Fibroblast of the aortic adventitia (primary cell): ENCODE measurements at places on chromosomes 5 and 9. TPM values are rescaled to one million over a fixed set of nuclear protein-coding genes. Genes with fewer than 3 reads are reported as not detected.

GRCh38 chr9:20835377-20836286 lies 151.6 kb downstream of the FOCAD start:
- DNase-seq = no peak

DNA sequence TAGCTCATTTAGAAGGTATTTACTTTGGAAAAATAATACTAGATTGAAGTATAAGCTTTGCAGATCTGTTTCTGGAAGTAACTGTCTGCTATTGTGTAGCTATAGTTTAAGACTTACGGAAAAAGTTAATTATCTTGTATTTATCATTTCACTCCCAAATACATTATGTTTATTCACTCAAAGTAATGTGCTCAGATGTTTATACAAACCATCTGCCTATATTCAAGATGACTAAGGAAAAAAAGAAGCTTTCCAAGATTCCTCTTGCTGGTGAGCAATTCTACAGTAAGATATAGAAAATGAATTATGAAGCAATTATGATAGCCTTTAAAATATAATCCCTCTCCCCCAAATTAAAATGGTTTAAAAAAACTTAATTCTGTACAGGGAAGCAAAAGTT lies 137.9 kb downstream of the KIAA0825 start:
- no peak for DNase-seq

The LCN2 gene
- total RNA-seq = not detected in 2 replicates

DNA sequence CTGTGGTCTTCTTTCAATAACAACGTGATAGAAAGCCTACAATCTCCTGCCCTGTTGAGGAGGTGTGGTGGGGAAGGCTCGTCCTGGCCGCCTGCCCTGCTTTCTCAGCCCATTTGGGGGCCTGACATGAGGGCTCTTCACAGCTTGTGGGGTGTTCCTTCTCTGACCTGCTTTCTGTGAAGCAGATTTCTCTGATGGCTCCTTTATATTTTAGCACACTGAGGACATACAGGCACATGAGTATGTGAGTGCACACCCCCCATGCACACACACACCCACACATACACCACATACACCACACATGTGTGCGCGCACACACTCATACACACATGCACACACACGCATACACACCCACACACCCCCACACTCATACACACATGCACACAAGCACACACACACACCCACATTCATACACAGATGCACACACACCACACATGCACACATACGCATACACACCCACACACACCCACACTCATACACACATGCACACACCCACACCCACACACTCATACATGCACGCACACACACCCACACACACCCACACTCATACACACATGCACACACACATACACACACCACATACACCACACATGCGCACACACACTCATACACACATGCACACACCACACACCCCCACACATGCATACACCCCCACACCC lies 117.5 kb downstream of the COL5A1 start:
- peak; percentile 36 for DNase-seq

The PRR16 gene
- 4.4 and 22.1 TPM in 2 replicates for total RNA-seq

The RABGAP1 gene
- 38.7 and 50.3 TPM in 2 replicates for total RNA-seq

DNA sequence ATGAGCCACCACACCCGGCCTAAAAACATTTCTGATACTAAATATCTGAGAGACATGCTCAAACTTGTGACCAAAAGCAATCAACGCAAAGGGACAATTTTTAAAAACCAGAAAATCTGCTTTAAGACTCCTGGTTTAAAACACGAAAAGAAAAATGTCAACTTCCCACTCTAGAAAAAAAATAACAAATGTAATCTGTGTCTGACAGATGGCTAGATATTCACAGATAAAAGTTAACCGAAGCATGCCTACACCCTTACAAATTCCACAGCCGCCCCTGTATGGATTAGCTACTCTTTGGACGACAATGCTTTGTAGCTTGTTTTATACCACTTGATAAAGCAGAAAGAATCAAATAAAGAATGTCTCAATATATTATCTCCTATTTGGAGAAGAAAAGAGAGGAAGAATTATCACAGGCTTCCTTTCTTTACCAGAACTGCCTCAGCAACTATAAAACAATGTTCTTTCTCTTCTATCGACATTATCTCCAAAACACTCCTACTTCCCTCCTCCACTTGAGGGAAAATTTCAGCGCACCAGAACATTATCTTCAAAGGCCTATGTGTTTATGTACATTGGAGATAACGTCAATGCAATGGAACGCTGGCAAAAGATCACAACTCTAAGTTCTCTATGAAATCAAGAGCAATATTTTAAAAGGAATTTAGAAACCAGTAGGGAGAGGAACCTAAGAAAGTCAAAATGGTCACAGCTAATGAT lies 26.2 kb downstream of the CEMIP2 start:
- DNase-seq = peak; percentile 82

DNA sequence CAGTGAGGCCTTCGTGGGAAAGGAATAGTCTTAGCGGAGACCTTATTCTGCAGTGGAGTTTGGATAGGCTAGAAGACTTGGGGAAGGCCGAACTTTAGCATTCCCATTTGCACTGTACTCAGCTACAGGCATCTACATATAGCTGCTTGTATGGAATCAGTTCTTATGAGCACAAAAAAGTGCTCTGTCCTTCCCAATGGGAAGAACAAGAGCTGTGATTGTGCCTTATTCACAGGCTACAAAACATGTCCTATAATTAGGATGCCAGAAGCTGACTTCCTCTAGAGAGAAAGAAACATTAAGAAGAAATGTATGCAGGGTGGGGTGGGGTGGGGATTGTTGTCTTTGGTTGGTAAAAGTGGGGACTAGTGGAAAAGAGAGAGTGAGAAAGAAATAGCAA lies 154.7 kb downstream of the ATP10B start:
- DNase-seq = no peak

- no peak for DNase-seq
Observed at GRCh38 chr5:180387798-180388197, 34.7 kb upstream of the GFPT2 start.

DNA sequence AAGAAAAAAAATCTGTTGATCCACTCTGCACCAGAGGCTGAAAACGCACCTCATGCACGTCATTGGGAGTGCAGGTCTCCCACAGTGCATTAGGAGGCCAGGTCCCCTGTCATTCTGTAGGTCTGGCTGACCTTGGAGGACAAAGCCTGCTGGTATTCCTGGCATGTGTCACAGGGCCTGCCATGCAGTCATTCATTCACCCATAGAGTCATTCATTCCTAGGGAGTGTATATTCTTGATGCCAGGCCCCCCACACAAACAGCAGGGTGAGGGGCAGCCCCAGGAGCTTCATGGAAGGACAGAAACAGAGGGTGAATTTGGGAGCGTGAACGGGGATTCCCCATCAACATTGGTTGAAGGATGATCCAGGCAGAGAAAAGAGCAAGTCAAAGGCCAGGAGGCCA lies 2.2 kb downstream of the GBGT1 start:
- no peak for DNase-seq

The HMGCR gene
- 49.3 and 68.7 TPM in 2 replicates for total RNA-seq

The PAEP gene
- total RNA-seq = not detected in 2 replicates

DNA sequence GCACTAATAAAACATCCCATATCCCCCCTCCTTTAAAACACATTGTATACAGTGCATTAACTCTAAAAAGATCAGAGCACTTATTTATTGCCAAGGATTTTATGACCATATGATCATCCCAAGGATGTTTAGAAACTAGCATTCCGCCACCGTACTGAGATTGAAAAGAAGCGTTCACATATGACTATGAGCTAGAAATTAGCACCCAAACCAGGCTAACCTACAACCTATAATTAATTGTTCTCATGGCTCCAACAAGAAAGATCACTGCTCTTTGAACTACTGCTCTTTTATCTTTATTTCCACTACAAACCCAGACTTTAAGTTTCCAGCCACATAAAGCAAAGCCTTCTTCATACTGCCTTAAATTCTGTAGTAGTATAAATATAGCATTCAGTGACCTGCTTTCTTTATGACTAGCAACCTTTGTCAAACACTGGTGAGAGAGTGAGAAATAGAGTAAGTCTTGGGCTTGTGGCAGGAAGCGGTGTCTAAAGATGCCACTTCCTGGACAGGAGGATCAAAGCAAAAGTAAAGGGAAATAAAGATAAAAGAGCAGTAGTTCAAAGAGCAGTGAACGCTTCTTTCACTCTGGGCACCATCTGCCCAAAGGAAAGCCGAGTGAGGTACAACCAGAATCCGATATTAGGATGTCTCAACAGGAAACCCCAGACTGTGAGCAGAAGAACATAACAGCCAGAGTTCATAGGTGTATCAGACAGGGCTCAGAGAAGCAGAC lies 151.1 kb upstream of the ERCC6L2 start:
- DNase-seq = no peak

GRCh38 chr5:17365811-17366138 lies 132.3 kb upstream of the TAF11L2 start:
- DNase-seq = no peak

The NFIL3 gene
- 18.8 and 21.4 TPM in 2 replicates for total RNA-seq

GRCh38 chr5:144698484-144698883 lies 527.8 kb downstream of the KCTD16 start:
- peak; percentile 19 for DNase-seq

GRCh38 chr5:167479779-167480178 lies 811.7 kb upstream of the WWC1 start:
- no peak for DNase-seq

The MCC gene
- total RNA-seq = 58.6 and 62.4 TPM in 2 replicates

GRCh38 chr5:35745193-35745592 lies 111.5 kb upstream of the IL7R start:
- DNase-seq = no peak

- peak; percentile 79 for DNase-seq
Observed at GRCh38 chr9:129258124-129258822, 80.2 kb upstream of the IER5L start.

The ANKRD55 gene
- total RNA-seq = 0.57 TPM in 1 of 2 replicates, not detected in the other

DNA sequence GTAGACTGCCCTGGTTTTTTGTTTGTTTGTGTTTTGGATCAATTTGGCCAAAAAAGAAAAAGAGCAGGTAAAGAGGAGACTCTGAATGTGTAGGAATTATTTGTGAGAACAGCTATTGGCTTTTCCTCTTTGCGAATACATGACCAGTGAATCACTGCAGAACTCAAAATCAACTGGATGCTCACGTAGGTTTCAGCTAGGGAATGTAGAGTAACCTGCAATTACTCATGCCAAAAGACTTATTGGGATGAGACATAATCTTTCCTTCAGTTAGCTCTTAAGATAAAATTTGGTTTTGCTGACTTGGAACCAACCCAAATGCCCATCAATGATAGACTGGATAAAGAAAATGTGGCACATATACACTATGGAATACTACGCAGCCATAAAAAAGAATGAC lies 348.0 kb downstream of the NPR3 start:
- DNase-seq = no peak

DNA sequence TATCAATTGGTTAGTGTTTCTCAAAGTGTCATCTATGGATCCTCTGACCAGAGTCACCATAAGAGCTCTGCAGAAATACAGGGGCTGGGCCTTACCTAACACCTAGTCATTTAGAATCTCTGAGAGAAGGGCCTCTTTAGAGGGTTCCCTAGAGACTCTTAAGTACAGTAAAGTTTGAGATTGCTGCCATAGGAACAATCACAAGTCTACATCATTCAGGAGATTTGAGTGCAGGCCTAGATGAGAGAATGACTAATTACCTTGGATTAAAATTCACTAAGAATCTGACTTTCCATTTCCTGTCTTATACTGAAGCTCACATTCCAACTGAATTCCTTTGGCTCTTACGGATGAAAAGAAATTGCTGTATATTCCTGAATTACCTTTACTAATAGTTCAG lies 182.1 kb upstream of the PTGER4 start:
- DNase-seq = peak; percentile 63

GRCh38 chr9:131739959-131740648 lies at the start of gene RAPGEF1:
Gene RAPGEF1, minus strand, starts transcription at chr9:131740076. Its CDS starts 246 bp downstream, at chr9:131739830.
- peak; percentile 27 for DNase-seq

The TERT gene
- total RNA-seq = not detected in 2 replicates

- DNase-seq = no peak
Observed at GRCh38 chr5:1971944-1972343, 89.2 kb upstream of the IRX4 start.

DNA sequence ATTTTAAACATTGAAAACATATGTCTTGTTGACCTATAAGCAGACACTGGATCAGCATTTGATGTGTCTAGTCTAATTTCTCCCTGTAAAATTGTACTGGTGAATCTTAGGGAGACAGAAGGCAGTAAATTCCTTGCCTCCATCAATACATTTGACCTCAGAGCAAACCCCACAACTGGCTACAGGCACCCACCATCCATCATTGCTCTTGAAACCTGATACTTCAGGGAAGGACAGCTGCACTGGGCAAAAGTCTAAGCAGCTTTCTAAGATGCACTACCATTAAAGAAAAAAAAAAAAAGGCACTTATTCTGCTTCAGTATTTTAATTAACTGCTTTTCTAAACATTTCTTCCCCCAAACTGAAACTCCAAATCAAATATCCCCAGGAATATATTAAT lies 1051.3 kb upstream of the DMAC1 start:
- no peak for DNase-seq

DNA sequence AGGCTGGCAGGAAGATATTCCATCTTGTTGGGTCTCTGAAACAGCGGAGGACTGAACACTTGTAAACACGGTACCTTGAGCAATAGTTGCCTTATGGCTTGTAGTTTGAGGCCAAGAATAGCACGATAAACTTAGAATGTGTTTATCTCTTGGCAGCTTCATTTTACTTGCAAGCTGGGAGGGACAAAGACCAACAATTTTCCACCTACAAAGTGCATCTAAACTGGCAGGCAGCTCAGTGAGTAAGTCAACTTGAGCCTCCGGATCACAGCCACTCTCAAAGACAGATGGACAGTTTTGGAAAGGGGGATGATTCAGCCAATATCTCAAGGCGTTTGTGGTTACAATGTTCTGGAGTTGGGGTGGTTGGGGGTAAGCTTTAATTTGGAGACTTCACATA lies 652.6 kb downstream of the CETN3 start:
- peak; percentile 24 for DNase-seq

DNA sequence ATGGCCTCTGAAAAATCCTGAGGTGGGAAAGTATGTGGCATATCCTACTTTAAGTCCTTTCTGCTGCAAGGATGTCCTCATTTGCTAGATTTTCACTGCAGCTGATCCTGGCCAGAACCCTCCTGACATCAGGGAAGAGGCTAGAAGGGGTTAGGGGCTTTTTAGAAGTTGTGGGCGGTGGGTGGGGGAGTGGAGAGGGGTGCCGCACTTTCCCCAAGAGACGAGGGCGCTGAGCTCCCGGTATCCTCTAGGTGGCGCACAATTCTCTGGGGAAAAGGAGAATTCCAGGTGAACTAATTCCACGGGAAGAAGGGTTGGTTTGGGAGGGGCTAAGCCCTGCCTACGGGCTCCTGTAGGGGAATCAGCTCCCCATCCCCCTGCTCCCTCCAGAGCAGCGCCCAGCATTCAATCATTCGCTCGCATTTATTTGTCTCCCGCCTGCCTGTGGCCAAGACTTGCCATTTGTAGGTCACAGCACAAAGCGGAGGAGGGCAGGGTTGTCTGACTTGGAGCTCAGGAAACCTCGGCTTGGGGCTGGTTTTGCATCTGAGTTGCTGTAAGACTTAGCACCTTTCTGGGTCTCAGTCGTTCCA lies 42.9 kb upstream of the HAND1 start:
- DNase-seq = no peak
